Activated T-cell treated with anti-CD3 and anti-CD28 coated beads, Interleukin-2, amount 50 U/mL, for 48 hours (primary cell): ENCODE measurements at places on chromosomes 6 and 20.

GRCh38 chr6:49257549-49257948, 205.5 kb downstream of the MMUT start:
- DNase-seq, result no peak

GRCh38 chr20:1450926-1451491, 15.6 kb downstream of the NSFL1C start:
- no peak for DNase-seq

DNA sequence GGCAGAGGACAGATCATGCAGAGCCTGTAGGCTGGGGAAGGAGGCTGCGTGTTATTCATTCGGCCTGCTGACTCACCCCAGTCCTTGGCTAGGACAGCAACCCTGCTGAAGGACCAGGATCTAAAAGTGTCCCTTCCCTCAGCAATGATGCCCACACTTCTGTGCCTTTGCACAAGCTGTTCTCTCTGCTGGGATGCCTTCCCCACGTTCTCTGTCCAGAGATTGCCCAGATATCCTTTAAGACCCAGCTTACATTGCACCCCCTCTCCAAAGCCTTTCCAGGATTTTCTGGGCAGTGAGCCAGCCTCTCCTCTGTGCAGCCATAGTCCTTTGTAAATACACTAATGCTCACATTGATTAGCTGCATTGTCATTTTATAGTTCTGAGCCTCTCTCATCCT, 99.3 kb upstream of the CHD6 start:
- no peak for DNase-seq

- no peak for DNase-seq
Measured at GRCh38 chr6:138957484-138957883, 30.6 kb downstream of the REPS1 start.

GRCh38 chr6:105793130-105793529, 293.0 kb upstream of the PRDM1 start:
- DNase-seq, result no peak

- DNase-seq, result no peak
Measured at GRCh38 chr6:15399641-15400470, 154.0 kb downstream of the JARID2 start.

DNA sequence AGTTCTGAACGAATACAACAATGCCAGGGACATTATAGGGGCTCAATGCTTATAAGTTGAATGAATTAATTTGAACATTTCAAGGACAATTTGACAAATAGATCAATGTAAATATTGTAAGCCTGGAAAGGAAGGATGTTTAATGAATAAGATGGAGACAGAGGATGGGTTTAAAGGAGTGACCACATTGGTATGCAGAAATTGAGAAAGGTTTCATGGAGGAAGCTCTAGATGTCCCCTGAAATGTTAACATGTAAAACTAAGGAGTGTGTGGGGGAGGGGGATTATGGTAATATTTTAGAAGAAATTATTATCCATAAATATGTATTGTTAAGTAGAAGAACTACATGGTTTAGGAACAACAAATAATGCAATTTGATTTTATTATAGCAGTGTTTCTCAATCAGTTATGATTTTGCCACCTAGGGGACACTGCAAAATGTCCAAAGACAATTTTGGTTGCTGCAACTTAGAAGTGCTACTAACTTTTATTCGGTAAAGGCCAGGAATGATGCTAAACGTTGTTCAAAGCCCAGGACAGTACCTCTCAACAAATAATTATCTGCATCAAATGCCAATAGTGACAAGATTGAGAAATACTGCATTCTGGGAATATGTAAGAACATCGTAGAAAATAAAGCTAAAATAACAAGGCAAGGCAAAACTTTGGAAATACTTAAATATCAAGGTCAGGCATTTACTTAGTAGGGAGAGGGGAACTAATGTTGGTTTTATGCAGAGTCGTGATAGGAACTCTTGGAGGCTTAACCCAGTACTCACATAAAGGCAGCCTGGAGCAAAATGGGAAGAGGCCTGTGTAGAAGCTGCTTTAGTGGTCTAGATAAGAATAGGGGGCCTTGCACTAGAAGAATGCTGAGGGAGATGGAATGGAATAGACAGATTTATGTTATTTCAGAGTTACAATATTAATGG, 686.9 kb upstream of the CITED2 start:
- DNase-seq, result no peak

GRCh38 chr20:46990017-46990595, 95.5 kb downstream of the EYA2 start:
- DNase-seq, result peak; percentile 58

- peak; percentile 48 for DNase-seq
Measured at GRCh38 chr20:24033151-24033550, 44.6 kb upstream of the GGTLC1 start.

DNA sequence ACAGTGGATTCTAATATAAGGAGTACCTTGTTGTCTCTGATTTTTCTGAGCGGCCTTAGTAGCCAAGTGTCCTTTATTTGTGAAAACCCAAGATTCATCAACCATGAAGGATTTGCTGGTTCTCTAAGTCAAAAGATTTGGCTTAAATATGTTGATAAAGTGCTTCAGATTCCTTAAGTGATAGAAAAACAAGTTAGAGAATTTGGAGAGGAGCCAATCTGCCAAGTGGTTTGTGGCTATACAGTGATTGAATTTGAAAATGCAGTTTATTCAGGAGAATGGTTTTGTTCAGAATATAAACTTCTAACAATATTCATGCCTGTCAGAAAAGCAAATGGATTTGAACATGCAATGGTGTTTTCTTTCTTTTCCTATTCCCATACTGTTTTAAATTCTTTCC, 54.8 kb downstream of the CAP2 start:
- DNase-seq, result no peak

DNA sequence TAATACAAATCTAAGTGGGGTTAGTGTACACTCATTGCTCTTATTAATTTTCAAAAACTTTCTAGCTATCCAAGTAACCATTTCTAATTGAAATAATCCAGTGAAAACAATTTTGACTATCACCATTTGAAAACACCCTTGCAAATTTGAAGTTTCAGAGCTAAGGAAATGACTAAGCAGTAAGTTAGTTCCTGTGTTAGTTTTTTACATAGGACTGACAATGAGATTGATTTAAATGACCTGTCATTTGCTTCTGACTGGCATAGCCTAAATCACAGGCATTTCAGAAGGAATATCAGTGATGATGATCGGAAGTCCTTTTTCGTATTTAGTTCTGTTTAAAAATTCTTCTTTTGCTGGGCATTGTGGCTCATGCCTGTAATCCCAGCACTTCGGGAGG, 27.0 kb downstream of the STK4 start:
- no peak for DNase-seq

GRCh38 chr20:8602389-8603116, 466.3 kb upstream of the PLCB4 start:
- DNase-seq, result no peak

GRCh38 chr6:89940225-89941027, 46.2 kb downstream of the GJA10 start:
- peak; percentile 73 for DNase-seq

GRCh38 chr6:70841112-70841511, 115.7 kb downstream of the B3GAT2 start:
- no peak for DNase-seq

DNA sequence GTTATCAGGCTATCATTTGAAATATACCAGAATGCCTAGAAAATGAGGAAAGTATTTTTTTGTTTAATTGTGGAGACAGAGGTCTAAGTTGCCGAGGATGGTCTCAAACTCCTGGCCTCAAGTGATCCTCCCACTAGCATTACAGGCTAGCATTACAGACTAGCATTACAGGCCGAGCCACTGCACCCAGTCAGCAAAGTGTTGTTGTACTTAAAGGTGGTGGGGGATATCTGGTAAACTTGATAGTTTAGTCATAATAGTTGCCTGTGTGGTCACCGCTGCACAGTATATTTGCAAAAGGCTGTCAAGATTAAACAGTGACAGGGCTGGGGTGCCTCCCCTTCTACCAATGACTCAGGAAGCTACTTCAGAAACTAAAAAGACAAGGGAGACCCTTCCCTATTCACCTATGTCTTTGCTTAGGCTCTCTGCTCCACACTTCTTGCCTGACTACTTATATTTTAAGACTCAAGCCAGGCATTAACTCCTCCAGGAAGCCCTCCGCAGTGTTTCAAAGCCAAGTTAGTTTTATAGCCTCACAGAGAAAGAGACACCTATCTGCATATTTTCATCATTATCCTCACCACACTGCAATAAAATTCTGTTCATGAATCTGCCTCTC, 3.1 kb upstream of the AKIRIN2 start:
- peak; percentile 62 for DNase-seq

DNA sequence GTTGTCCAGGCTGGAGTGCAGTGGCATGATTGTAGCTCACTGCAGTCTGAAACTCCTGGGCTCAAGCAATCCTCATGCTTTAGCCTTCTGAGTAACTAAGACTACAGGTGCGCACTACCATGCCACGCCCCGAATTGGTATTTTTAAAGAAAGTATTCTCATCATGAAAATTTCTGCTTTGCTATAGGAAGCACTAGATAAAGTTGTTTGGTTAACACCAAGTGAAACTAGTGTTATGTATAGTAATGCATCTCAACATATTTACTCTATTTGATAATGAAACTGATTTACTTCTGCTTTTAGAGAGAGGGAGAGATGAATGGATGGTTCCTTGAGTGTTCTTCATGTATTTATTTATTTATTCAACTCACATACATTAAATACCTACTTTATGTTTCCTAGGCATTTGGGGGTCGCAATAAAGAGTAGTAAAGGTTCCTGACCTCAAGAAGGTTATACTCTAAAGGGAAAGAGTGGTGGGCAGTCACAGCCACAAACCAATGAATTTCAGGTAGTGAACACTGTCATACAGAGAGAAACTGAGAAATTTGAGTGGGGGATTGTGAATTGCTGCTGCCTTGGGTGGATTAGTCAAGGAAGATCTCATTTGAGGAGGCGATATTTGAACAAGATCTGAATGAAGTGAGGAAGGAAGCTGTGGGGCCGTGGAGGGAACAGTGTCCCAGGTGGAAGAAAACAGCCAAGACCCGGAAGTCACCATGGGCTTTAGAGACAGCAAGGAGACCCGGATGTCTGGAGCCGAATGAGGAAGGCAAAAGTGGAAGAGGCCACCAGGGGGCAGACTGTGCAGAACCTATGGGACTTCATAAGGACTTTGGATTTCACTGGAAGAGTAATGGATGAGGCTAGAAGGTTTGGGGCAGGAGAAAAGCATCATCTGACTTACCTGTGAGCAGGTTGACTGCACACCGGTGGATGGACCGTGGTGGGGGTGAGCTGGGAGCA, 185.6 kb downstream of the TSHZ2 start:
- DNase-seq, result peak; percentile 61

GRCh38 chr6:124356276-124356810, 552.7 kb downstream of the NKAIN2 start:
- no peak for DNase-seq

GRCh38 chr20:36497856-36498255, 43.5 kb upstream of the MYL9 start:
- no peak for DNase-seq

DNA sequence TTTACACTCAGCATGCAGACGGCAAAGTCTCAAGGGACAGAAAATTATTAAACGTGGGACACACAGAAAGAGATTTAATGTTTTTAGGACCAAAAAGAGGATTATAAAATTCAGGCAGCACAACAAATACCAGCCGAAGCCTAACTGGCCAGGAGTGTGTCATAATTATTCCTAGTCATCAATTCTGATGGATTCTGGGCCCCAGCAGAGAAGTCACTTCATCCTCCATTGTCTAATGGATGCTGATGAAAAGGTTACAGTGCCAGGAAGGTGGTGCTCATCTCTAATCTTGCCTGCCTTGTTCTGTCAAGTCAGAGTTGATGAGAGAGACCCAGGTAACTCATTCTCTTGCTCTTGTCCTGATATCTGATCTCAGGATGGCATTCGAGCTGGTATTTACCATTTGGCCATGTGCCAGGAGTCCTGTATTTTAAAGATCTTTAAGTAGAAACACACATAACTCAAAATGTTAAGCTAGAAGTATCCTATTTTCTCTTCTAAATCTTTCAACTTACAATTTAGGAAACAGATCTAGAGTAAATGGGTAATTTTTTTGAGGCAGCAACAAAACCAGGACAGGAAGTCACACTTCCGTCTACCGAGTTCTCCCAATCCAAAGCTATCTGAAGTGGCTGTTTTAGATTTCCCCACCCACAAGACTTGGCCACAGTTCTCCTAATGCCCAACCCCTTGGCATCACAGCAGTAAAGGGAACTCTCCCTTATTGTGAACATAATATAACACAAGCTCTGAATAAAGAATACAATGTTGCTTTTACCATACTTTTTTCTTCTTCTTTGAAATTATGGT, 50.0 kb downstream of the ADAT2 start:
- DNase-seq, result no peak

DNA sequence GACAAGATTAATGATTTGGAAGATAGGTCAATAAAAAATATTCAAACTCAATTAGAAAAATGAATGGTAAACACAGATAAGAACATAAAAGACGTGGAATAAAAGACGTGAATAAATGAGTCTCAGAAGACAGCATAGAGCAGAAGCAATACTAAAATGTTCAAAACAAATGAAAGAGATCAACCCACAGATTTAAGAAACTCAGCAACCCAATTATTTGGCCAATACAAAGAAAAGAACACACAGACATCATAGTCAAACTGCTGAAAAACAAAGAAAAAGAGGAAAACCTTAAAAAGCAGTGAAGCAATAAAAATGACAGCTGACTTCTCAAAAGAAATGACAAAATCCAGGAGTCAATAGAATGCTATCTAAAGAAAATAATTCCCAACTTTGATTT, 14.9 kb downstream of the TTI1 start:
- no peak for DNase-seq

DNA sequence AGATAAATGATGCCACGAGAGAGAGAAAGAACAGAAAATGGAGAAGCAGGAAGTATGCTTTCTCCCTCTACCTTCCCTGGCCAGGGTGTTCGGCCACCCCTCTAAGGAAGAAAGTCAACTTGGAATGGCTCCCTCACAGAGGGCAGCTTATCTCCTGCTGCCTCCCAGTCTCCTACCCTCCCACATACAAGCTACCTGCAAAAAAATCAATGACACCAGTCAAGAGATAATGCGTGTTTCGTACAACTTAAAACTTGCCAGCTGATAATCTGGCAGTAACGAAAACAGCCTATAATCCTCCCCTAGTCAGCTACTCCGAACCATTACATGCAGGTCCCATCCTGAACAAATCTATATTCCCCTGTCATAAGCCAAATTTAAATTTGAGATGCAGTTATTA, 61.7 kb downstream of the BTBD9 start:
- no peak for DNase-seq

DNA sequence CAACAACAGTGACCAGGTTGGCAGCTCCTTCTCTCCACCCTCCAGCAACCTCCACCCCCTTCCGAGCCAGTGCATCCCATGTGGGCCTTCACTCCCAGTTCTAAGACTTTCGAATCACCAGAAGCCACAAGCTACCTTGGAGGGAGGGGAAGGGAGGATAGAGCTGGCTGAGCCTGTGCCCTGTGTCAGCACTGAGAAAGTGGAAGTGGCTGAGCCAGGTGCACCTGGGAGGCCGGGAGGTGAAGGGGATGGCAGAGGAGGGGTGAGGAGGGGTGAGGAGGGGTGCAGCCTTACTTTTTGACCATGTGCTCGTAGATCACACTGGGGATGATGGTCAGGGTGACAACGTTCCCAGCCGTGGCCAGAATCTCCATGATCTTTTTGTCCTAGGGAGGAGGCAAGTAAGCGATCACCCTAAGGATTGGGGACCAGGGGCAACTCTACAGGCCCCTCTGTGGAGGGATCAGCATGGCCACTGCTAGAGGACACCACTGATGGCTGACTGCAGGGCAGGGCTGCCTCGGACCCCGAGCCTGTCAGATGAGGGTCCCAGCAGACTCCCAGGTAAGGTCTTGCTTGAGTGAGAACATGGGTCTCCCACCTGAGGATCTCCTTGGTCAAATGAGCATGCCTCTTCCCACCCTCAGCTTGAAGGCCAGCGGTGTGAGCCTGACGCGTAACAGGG, 18.3 kb downstream of the SDCBP2 start:
- DNase-seq, result no peak
